ENCODE measurements at places on chromosomes 2 and 18.

- peak; percentile 72 for DNase-seq
Observed at GRCh38 chr18:6741232-6741663, 11.7 kb downstream of the ARHGAP28 start.

DNA sequence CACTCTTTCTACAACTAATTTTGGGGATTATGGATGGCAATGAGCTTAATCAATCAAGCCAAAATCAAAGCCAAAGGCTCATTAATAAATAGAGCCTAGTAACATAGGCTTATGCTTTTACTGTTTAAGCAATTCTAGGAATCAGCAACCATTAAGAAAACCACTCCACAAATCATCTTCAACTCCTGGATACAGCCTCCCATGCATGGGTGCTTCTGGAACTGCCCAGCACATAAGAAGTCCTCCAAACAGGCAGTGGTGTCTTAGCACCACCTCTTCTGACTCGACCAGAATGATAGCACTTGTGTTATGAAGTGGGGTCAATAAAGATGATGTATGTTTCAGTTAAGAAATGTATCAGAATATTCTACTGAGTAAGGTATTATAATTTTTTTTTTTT is 104.4 kb upstream of the SERPINE2 start:
- no peak for DNase-seq

DNA sequence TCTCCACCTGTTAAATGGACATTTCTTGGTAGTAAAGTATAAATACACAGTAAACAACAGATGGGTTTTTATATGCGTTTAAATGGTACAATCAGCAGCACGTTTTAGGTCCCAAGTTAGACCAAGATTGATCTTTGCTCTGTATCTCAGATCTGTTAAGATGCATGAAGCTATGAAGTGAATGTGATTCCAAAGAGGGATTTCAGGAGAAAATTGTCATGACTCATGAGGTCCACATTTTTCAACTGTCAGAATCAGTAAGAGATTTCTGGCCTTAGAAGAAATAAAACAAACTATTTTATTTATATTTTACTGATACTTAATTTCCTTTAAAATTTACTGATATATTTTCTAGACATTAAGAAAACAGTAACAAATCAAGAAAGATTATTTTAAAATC is 142.7 kb downstream of the EML6 start:
- DNase-seq, result no peak

DNA sequence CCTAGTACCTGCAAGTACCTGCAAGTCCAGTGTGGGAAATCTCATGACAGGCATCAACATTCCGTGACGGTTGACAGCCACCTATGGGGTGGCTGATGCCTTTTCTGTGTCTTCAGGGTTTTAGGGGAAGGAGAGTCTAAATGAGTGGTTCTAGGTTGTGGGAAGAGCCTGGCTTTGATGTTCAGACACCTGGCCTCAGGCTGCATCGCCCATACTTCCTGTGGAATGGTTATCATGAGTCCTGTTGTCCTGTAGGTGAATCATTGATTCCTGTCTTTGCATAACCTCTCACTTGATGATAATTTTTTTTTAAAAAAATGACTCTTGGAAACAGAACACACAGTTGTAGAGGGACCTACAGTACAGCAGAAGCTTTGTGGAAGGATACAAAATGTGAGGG is 108.9 kb downstream of the NEDD4L start:
- DNase-seq, result no peak

DNA sequence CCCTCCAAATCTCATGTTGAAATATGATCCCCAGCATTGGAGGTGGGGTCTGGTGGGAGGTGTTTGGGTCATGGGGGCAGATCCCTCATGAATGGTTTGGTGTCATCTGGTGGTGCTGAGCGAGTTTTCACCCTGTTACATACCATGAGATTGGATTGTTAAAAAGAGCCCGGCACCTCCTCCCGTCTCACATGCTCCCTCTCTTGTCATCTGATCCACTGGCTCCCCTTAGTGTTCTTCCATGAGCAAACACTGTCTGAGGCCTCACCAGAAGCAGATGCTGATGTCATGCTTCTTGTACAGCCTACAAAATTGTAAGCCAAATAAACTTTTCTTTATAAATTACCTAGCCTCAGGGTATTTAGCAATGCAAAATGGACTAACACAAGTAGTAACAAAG is 405.0 kb upstream of the SLC39A10 start:
- no peak for DNase-seq

DNA sequence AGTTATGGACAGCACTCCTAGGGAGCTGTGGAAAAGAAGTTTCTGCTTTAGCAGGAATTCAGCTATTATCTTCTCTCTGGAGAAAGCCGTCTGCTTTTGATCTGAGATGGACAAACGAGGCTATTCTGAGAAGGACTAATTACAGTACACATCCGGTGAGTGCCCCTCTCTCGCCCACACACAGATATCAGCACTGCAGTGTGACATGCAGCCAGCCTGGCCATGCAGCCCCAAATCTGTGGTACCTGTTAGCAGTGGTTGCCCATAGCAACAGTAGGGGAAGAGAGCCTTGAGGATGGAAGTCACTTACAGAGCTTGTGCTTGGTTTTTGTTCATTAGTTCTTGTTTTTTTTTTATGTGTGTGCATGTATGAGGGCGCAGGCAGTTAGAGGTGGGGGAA is 73.9 kb upstream of the TRIB2 start:
- DNase-seq, result no peak

- DNase-seq, result no peak
Observed at GRCh38 chr2:102100371-102101096, 42.0 kb upstream of the IL1R1 start.

DNA sequence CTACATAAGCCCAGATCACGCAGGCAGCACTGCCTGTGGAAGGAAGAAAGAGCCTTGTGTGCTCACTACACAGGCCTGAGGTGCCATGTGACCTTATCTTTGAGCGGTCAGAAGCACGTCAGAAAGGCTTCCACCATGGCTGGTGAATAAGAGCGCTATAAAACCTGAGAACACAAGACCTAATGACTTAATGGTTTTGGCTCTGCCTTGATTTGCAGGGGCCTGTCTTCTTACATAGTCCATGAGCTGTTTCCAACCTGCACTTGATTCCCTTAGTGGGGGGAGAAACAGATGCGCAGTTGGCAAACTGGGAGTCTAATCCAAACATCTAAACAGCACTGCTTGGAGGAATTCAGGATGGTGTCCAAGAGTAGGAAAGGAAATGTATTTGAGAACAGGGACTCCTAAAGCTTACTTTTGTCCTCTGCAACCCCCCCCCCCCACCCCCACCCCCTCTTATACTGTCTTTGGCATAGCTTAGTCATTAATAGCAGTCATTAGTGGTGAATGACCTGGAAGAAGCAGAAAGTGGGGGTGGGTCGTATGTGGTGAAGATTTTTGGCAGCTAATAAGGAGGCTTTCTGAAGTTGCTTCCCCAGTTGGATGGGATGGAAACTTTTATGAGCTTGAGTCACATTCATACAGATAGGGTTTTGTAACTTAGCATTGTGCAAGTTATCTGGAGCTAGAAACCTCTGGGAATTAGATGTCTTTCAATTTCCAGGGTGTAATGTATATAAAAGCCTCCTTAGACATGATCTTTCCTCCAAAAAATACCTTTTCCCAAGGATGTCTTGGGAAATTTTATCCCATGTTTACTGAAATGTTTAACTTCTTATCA is 454.1 kb downstream of the MEIS1 start:
- DNase-seq, result peak; percentile 85

- DNase-seq, result no peak
Observed at GRCh38 chr18:55515214-55515613, 72.8 kb downstream of the TCF4 start.

GRCh38 chr2:102764083-102764482 is 2.3 kb downstream of the TMEM182 start:
- DNase-seq, result no peak

- DNase-seq, result no peak
Observed at GRCh38 chr18:77466890-77467289, 217.2 kb downstream of the GALR1 start.
